Esophagus squamous epithelium (tissue), 5 donors: ENCODE measurements at places on chromosomes 5 and 9.

DNA sequence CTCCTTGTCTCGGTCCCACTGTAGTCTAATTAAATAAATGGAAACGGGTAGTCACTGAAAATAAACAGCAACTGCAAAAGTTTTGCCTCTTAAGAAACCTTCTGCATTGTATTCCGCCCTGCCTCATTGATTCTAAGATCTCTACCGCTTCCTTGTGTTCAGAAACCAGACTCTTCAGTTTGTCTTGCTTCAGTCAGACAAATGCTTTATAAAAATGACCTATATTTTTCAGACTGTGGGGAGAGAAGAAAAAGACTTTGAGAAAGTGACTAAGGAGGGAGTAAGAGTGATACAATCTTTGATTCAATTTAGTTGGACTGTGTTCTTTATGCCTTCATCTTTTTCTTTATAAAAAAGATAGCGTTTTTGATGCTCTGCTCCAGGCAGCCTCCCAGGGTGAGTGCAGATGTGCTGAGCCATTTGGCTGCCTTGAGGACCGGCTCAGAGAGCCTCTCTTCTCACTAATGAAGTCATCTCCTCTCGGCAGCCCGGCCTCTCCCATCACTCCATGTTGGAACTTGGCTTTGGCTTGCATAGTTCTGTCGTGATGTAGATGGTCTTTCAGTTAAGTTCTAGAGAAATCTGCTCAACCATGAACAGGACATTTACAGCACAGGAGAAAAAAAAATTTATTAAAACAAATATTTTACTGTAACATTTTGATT, 4.0 kb upstream of the VCAN start:
- DNase-seq: no peak

DNA sequence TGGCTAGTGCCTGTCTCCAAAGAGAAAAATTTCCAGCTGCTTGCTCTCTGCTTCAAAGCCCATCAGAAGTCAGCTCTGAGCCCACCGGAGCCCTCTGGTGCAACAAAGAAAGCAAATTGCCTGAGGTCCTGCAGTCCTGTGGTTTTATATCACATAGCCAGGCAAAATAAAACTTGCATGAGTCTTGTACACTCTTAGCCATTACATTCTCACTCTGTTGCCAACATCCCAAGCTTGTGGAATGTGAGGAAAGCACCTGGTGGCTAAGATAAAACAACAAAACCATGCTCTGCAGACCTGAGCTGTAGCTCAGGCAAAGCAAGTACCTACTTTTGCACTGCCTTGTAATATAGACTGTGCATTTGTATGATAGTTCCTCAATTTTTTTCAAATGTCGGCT, 133.7 kb downstream of the GPBP1 start:
- DNase-seq: no peak

DNA sequence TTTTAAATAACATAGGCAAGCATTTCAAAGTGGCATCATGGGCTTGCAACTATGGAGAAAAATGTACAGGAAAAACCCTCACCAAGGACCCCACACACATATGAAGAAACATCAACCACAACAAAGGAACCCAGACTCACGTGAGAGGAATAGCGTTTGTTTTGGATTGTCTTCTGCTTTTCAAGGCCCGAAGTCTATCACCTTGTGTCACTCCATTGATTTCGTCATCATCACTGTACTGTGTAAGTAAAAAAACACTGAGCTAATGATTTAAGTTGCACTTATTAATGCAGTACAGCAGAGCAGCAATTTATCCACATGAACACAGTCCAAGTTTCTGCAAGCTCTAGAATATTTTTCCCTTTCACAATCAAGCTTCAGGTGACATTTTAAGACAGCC, 72.4 kb downstream of the HABP4 start:
- DNase-seq: no peak

GRCh38 chr9:96150324-96151227, 151.4 kb downstream of the HSD17B3 start:
- no peak for DNase-seq

- DNase-seq: no peak
Measured at GRCh38 chr5:178216088-178216534, 11.8 kb downstream of the HNRNPAB start.

GRCh38 chr5:127858116-127858784, 155.1 kb downstream of the CCDC192 start:
- DNase-seq: no peak

GRCh38 chr5:93188876-93189485, 392.0 kb downstream of the NR2F1-AS1 start:
- DNase-seq: no peak

GRCh38 chr5:50415912-50416311, 25.2 kb downstream of the EMB start:
- DNase-seq: no peak

- no peak for DNase-seq
Measured at GRCh38 chr9:136206602-136207275, 1.8 kb upstream of the LHX3 start.

- DNase-seq: no peak
Measured at GRCh38 chr9:69180670-69181069, 6.6 kb downstream of the TJP2 start.

DNA sequence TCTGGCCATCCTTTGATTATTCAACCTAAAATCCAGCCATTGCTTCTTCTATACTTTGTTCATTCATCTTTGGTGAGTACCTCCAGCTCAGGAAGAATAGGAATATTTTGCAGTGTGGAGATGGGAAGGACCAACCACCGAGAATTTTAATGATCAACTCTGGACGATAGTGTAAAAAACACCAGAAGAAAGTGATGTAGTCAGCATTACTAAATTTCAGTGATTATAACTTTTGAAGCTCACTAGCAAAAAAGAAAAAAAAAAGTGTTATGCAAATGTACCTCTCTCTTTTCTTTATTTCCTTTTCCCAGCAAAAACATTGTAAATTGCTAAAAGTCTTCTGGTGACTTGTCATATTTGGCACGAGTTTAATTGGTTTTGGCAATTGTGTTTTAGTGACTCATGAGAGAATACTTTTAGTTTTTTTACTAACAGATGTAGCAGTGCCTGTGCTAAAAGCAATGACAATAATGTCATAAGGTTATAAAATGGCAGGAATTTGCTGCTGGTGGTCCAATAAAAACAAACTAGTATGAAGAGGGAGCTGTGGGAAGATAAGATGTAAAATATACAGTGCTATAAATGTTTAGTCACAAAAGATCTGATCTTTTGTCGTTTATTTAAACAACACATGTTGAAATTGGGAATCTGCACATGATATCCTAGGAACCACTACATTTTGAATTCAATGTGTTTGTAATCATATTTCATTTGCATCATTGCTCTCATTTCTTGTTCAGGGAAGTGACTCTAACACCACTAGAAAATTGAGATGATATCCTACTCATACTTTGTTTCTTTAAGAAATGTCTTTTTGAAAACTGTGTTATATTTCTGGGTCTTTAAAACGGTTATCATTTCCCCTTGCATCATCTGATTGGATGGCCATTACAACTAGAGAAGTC, 81.3 kb upstream of the ERCC6L2 start:
- no peak for DNase-seq

GRCh38 chr9:8903077-8903476, 1103.5 kb upstream of the DMAC1 start:
- DNase-seq: no peak
